ENCODE measurements at places on chromosomes 5 and 9. TPM values are rescaled to one million over a fixed set of nuclear protein-coding genes. Genes with fewer than 3 reads are reported as not detected.
A peak's percentile ranks its signal among the peaks of the same experiment; 100 is the strongest.

GRCh38 chr9:135016037-135016640, 71.3 kb upstream of the OLFM1 start:
- no peak for DNase-seq

DNA sequence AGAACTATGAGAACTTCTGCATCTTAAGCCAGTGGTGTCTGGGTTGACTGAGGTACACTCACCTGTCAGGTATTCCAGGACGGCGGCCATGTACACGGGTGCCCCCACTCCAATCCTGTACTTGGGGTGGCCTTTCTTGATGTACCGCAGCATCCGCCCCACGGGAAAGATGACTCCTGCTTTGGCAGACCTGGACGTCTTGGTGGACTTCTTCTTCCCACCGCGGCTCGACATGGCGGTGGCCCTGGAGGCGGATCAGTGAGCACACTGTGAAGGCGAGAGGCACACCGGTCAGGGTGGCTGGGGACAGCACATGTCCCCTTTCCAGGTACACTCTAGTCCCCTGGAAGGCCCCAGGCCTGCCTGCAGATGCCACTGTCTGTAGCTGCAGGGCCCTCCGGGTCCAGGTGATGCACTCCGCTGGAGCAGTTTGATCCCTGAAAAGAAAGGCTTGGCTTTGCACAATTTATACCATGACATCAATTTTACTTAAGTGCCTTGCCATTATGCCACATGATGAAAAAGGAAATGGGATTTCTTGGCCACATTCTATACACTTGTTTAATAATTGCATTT, 10.1 kb downstream of the MACROH2A1 start:
- DNase-seq = no peak

DNA sequence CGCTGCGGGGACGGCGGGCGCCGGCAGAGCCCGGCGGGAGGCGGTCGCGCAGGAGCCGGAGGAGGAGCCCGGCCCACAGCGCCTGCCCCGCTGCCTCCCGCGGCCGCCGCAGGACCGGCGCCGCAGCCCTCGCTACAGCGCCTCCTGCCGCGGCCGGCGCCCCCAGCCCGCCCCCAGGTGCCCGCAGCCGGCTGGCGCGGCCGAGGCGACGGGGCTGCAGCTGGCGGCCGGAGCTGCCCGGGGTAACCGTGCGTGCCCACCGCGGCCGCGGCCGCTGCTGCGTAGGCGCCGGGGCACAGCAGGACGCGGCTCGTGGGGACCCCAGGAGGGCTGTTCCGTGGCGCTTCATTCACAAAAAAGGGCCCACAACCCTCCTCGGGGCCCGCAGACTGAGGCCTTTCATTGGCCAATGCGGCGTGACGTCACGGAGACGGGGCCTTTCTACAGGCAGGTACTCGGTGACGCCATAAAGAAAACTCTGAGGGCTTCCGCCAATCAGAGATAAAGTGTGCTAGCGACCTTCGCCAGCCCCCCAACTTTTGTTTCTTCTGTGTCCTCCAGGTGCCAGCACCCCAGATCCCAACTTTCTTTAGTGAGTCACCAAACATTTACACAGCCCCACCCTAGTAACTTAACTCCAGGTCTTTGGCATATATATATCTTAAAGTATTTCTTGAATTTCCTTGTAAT, at the start of gene CDC14B:
CDC14B (minus strand) TSS at position 353 of the 690 bp plus-strand sequence. CDS start 465 bp downstream, outside the sequence.
- peak; percentile 85 for DNase-seq

- DNase-seq = no peak
These were observed 2.5 kb upstream of the PSMD5 start for GRCh38 chr9:120845255-120845654.

GRCh38 chr5:36630201-36631145, 24.1 kb downstream of the SLC1A3 start:
- no peak for DNase-seq

DNA sequence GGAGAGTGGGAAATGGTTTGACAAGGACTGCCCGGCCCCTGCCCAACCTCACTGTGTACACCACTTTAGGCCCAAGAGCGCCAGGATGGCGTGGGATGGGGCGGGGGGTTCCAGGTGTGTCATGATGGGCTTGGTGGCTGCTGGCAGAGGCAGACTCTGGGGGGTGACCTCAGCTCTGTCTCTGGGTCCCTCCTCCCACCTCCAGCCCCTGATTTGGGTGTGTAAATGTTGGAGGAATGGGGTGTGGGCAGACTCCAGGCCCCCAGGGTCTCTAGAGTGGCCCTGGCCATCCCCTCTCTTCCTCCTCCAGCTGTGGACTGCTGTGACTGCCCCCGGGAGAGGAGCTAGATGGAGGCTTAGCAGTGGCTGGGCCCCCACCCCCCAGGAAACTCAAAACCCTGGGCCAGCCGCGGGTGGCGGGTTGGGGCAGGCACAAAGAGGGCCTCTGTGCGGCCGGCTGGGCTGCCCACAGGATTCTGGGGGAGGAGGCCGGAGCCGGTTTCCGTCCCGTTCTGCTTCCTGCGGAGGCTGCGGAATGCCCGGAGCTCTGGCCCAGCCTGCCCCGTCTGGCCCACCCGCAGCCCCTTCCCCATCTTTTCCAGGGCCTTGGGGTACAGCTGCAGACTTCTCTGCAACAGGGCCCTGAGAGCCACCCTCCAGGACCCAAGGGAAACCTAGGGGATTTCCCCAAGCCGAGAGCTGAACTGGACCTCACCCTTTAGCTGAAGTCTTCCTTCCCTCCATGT, 23.1 kb downstream of the CXXC5 start:
- no peak for DNase-seq

DNA sequence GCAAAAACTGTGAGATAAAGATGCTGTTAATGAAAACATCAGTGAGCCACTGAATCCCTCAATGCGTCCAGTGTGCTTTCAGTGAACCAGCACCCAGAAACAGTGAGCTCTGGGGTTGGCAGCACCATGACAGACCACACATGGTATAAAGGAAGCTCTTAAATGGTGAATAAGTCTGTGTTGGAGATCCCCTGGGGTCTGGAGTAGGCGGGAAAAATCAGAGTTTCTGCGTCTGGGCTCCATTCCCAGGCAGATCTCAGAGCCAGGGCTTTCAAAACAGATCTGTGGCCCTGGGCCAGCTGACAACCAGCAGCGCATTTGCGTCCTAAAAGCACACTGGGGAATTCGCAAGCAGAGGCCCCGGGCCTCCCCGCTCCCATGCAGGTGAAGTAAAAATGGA, 233.5 kb downstream of the FRMD3 start:
- DNase-seq = no peak

GRCh38 chr9:90019626-90020025, 414.8 kb downstream of the GADD45G start:
- DNase-seq = no peak

The TNFSF8 gene
- not detected for total RNA-seq

The SGCD gene
- total RNA-seq = 0.29 TPM

The PTPN3 gene
- total RNA-seq = 33.6 TPM

The EQTN gene
- not detected for total RNA-seq

The ARHGEF37 gene
- total RNA-seq = 5.5 TPM

The HSPB3 gene
- not detected for total RNA-seq

Data from kidney epithelial cell (primary cell).